ENCODE measurements at places on chromosomes 1 and 21. TPM values are rescaled to one million over a fixed set of nuclear protein-coding genes. Genes with fewer than 3 reads are reported as not detected.

- no peak for DNase-seq
These were observed 3.0 kb downstream of the ANKRD45 start for GRCh38 chr1:173666646-173667045.

- no peak for DNase-seq
These were observed 68.4 kb upstream of the ATP5PO start for GRCh38 chr21:33984021-33984481.

GRCh38 chr1:59156051-59156450 lies 140.8 kb upstream of the FGGY start:
- DNase-seq = no peak

DNA sequence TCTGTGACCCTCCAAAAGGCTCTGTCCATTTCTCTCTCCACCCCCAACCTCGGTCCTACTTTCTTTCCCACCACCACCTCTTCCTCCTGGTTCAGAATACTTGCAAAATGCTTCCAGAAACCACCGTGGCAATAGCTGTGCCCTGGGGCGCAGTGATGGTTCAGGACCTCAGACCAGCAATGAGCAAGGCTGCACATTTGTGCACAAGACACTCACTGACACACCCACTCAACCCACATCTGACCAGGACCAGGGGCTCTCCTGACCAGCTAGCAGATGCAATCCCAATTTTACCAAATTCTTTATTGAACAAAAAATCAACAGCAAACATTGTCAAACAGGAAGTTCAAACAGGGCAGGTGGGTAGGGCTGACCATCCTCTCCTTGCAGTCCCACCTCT lies 25.7 kb downstream of the SPOCD1 start:
- no peak for DNase-seq

- peak; percentile 82 for DNase-seq
These were observed 1.1 kb upstream of the ADAMTS1 start for GRCh38 chr21:26846036-26846931.

DNA sequence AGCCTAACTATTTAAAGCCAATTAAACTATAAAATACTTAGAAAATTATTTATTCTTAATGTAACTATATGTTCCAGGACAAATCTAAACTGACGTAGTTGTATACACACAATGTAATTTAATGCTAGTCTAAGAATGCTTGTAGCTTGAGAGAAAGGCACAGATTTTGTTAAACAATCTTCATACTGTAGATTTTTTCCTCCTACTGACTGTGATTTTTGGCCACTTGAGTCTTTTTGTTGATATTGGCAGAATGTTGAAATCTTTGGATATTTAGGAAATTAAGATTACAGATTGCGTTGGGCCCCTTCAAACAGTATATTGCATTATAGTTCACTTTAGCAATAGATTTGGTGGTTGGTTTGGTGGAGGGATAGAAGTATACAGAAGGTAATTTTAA lies 40.5 kb downstream of the ATF3 start:
- DNase-seq = no peak

DNA sequence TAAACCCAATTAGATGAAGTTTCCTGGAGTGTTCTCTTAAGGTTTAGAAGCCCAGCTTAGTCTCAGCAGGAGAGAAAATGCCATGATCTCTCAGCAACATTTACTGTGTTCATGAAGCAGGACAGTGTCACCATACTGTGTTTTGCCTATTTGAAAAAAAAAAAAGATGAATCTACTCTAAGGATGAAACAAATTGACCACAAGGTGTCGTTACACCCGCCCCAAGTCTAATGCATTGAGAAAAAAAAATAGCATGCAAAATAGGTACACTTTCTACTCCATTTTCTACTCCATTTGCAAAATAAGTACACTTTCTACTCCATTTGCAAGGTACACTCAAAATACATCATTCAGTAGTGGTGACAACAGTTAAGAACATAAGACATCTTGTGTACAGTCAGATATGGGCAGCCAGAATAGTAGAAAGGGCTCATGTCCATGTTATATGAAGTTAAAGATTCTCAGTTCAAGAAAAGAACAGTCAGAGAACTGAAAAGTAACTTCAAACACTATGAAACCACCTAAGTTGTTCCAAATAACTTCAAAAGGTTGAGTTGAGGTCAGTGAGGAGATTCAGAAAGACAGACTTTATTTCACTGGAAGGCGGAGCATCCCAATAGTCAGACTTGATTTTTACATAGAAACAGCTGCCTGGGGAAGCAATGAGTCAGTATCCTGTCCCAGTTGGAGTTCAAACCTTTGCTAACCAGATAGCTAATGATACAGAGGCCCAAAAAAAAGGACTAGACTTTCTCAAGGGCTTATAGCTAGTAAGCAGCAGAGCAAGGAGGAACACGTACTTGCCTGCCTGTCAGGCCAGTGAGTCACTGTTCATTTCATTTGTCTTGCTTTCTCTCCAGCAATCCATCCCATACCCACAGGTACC lies 13.3 kb downstream of the PLPPR5 start:
- DNase-seq = no peak

GRCh38 chr1:198543670-198544260 lies 3.3 kb upstream of the ATP6V1G3 start:
- no peak for DNase-seq

DNA sequence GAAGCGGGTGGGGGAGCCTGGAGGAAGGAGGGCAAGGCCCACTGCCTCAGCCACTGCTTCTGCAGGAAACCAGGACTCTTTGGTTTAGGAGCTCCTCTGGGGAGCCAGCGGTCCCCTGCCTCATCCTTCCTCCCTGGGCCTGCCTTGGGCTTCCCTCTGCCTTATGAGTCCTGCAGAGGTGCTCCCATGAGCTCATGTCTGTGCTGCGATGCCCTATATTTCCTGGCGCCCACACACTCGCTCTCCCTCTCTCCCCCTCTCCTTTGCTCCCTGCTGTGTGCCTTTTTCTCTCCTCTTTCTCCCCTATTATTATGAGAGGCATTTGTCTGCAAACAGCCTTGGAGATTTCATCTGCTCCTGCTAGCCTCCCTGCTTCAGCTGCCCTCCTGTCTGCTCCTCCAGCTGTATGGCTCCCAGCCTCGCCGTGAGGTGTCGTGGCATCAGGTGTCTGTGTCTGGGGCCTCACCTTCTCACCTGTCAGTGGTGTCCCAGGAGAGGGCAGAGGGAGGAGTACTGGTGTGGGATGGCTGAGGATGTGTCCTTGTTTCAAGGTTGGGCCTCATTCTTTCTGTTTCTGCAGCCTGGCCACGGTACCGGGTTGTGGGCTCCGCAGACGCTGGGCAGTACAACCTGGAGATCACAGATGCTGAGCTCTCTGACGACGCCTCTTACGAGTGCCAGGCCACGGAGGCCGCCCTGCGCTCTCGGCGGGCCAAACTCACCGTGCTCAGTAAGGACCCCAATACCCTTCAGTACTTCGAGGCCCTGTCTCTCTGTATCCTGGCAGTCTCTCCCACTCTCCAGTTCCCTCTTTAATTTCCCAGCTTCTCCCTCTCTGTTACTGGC lies 84.2 kb downstream of the KIRREL1 start:
- DNase-seq = no peak

DNA sequence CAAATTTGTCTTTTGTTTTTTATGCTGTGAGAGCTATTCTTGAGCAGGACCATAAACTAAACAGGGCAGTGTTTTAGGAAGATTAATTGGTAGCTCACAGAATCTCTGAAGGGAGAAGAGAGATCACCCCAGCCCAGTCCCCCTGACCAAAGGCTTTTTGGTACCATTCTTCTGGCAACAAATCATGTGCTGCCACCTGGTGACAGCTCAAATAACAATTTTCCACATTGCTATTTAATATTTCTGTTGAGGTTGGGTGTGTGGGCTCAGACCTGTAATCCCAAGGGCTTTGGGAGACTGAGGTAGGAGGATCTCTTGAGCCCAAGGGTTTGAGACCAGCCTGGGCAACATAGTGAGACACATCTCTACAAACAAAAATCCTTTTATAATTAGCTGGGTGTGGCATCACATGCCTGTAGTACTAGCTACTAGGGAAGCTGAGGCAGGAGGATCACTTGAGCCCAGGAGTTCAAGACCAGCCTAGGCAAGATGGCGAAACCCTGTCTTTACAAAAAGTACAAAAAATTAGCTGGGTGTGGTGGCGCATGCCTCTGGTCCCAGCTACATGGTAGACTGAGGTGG lies 2.2 kb upstream of the TESK2 start:
- DNase-seq = no peak

- no peak for DNase-seq
These were observed 62.1 kb downstream of the CACNA1E start for GRCh38 chr1:181545395-181545794.

GRCh38 chr1:45490121-45490625 lies 790 bp downstream of the TESK2 start:
- no peak for DNase-seq

DNA sequence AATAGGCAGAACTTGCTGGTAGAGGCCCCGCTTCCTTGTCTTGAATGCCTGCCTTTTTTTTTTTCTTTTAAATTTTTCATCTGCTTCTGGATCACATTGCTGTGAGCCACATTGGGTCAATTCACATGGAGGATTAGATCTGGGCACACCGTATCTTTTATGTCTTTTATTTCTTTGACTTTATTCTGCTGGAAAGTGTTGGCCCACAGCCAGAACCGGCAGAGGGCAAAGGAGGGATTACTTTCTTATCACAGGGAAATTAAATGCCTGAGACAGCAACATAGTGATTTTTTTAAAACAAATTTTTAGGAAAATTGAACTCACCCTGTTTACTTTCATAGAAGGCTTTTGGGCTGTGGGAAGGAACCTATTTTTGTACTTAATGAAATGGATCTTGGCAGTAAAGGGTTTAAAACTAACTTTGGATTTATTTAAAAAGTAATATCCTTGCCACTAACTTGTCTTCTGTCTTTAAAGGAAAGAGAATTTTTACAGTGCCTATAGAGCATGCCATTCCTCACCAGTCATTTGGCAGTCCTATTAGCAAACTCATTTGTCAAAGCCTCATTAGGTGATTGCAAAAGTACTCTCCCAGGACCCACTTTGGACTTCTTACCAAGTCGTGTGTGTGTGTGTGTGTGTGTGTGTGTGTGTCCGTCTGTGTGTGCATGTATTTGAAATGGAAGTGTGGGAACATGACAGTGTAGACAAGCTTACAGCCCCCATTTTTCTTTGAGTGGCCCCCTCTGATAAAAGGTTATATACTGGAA lies 68.4 kb downstream of the ST6GALNAC3 start:
- no peak for DNase-seq

- DNase-seq = no peak
These were observed 4.9 kb downstream of the FNDC5 start for GRCh38 chr1:32865639-32866405.

DNA sequence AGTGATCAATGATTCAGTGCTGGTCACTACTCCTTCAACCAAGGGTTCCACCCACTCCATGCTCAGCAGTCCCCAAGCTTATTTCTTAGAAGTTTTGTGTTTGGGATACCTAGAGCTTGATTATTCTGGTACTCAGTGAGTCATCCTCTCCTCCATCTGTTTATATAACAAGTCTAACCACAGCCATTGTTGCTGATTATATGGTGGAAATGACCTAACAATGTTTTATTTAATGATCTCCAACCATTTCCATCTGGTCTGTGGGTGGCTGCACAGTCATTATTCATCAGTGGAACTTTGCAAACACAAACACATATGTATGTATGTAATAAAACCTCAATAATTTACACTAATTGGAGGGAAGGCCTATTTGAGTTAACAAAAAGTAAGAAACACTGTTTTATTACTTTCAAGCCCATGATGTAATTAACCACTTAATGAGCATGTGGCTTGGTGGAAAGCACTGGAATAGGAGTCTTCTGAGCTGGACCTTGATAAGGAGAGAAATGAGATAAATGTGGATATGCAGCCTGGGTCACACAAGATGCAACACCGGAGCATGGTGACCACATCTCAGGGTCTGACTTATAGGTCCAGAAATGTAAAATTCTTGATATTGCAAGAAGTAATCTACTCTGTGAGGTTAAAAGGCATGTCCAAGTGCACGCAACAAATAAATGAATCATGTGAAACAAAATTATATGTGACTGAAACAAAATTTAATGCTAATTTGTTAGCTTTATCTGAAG lies 99.0 kb upstream of the WLS start:
- no peak for DNase-seq

GRCh38 chr1:151344291-151344690 lies 2.8 kb downstream of the RFX5 start:
- DNase-seq = no peak

DNA sequence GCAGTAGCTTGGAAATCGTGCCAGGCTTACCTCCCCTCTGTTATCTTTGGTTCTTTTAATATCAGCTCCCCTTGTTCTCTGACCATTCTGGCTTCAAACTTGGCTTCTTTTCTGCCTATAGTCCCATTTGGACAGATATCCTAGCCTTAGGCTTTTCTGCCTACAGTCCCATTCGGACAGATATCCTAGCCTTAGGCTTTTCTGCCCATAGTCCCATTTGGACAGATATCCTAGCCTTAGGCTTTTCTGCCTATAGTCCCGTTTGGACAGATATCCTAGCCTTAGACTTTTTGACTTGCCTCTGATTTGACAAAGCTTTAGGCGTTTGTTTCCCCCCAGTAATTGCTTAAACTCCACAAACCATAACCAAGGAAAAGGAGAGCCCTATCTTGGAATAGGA lies 25.6 kb downstream of the CHML start:
- DNase-seq = no peak

GRCh38 chr1:115215703-115216521 lies 122.1 kb downstream of the NGF start:
- no peak for DNase-seq

- DNase-seq = no peak
These were observed 39.8 kb downstream of the LHX4 start for GRCh38 chr1:180269645-180270529.

GRCh38 chr1:4868521-4868920 lies 214.1 kb downstream of the AJAP1 start:
- DNase-seq = no peak

DNA sequence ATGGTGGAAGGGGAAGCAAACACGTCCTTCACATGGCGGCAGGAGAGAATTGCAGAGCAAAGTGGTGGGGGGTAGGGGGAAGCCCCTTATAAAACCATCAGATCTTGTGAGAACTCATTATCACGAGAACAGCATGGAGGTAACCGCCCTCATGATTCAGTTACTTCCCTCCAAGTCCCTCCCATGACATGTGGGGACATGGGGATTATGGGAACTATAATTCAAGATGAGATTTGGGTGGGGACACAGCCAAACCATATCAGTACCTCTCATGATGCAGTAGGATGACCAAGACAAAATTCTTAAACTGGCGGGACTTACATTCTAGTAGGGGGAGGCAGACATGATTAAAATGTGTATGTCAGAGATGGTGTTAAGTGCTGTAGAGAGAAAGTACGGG lies 38.8 kb downstream of the WNT4 start:
- DNase-seq = no peak

- DNase-seq = no peak
These were observed 14.8 kb upstream of the S1PR1 start for GRCh38 chr1:101221945-101222429.

GRCh38 chr1:22141554-22142314 lies 1.2 kb downstream of the WNT4 start:
- DNase-seq = no peak

The SLC37A1 gene
- total RNA-seq = 7.9 TPM

The FABP3 gene
- total RNA-seq = 42.1 TPM

The MSH4 gene
- total RNA-seq = 0.90 TPM

The OPTC gene
- not detected for total RNA-seq

The SPRR5 gene
- total RNA-seq = not detected

The SLC1A7 gene
- total RNA-seq = not detected

The CACNA1S gene
- total RNA-seq = 1.9 TPM

Data from urinary bladder (tissue), 4 donors.